Stimulated activated CD8-positive, alpha-beta memory T cell treated with anti-CD3 and anti-CD28 coated beads, Interleukin-15, amount 100 ng/mL, for 4 hours (primary cell): ENCODE measurements at places on chromosomes 4 and X.
A peak's percentile ranks its signal among the peaks of the same experiment; 100 is the strongest.

DNA sequence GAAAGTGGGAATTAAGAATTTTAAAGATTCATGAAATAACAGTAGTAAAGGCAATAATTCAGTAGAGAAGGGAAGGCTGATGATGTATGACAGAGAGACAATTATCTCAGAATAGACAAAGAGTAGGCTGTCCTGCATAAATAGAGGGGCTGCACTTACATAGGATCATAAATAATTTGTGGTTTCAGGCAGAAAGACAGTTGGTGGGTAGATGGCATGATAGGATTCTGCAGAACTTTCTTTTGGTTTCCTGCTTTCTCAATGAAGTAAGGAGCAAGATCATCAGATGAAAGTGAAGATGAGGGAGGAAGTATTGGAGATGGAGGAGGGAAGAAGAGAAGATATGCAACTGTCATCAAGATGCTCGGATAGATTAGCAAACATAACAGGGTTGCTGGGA, 604.9 kb upstream of the ZFP42 start:
- no peak for DNase-seq

GRCh38 chrX:153821066-153821465, 9.3 kb downstream of the PDZD4 start:
- no peak for DNase-seq

GRCh38 chrX:123256378-123256777, 72.3 kb downstream of the GRIA3 start:
- no peak for DNase-seq

DNA sequence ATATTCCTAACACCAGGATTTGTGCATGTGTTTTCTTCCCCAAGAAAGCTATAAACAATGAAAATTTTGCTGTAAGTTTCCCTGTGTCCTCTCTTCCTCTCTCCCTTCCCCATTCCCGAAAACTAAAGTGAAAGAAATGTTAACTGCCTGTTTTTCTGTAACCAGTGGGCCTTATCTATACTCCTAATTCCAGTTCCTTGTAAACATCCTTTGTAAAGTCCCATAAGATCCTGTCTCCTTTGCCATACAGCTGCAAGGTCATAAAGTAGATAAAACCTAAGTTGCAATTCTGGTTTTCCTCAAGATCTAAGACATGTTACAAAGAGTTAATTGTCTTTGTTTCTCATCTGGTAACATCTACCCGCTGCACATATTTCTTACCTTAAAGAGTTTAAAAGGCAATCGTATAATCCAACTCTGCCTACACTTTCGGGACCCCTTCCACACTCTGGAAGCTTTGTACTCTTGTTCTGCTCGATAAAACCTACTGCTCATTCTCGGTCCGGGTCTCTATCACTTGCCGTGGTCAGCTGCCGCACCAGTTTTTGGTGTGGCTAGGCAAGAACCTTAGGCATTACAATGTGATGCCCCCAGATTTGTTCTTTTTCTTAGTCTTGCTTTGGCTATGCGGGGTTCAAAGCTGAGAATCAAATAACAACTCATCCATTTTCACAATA, 20.5 kb downstream of the UGT2B7 start:
- no peak for DNase-seq

- DNase-seq, result no peak
Measured at GRCh38 chr4:36128689-36129088, 115.6 kb downstream of the ARAP2 start.

DNA sequence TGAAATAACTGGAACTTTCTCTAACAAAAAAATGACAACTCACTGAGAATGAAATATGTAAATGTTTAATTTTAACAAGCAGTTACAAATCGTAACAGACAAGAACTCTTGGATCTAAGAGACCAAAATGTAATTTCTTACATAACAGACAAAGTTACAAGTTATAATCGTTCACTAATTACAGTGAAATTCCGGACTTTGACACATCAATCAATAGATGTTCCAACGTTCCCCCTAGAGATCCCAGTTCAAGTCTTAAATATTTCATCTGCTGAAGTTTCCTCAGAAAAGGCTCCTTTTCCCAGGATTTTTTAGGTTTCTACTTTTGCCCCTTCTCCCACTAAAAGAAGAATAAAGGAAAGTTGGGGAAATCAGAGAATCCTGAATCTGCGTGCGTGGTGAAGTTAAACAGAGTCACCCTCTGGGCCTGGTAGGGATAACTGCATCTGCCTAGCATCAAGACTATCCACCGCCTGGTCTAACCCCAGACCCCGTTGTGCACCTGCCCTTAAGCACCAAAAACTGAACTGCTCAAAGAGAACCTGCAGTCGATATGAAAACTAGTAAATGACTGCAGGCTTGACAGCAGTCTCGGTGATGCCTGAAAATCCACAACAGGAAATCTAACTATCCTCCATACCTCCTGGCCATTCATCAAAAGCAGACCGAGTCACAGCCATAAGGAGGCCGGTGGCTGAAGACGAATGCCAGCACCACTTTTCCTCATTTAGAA, 2.3 kb downstream of the IRF2 start:
- no peak for DNase-seq

DNA sequence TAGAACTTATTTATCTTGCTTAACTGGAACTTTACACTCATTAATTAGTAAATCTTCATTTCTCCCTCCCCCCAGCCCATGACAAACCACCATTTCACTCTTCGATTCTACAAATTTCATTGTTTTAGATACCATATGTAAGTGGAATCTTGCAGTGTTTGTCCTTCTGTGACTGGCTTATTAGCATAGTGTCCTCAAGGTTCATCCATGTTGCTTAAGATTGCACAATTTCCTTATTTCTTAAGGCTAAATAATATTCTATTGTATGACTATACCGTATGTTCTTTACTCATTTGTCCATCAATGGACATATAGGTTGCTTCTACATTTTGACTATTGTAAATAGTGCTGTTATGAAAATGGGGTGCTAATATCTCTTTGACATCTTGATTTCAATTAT, 24.5 kb upstream of the RNF212 start:
- no peak for DNase-seq

DNA sequence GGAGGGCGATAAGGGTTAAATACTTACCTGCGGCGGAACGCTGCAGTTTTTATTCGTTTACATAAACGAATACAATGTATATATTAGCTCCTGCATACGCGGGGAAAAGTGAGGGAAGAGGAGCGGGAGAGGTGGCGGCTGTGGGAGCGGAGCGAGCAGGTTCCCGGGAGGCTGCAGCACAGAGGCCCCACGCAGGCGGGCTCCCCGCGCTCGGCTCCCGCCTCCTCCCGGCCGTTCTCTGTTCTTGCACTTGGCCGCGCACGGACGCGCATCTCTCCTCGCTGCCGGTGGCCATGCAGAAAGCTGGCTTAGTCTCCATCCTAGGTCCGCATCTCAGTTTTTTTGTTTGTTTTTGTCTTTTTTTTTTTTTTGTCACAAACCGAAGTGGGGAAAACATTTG, 340.4 kb upstream of the FAT1 start:
- DNase-seq, result no peak

DNA sequence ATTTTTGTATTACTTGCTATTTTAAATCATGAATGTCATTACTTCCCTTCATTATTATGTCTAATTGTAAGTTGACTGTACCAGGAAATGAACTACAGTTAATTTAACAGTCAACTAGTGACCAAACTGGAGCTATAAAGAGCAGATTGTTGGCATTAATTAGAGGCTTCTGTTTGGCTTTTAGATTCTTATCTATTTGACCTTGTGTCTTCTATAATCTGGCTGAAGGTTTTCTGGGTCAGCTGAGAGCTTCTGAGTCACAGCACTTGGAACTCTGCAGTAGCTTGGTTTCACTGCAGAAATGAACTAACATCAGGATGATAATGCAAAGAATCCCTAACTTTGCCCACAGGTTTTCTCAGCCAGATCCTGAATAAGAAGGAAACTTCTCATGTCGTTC, 169.2 kb upstream of the LEF1 start:
- DNase-seq, result no peak

GRCh38 chr4:37650481-37650880, 35.7 kb downstream of the RELL1 start:
- DNase-seq, result no peak

DNA sequence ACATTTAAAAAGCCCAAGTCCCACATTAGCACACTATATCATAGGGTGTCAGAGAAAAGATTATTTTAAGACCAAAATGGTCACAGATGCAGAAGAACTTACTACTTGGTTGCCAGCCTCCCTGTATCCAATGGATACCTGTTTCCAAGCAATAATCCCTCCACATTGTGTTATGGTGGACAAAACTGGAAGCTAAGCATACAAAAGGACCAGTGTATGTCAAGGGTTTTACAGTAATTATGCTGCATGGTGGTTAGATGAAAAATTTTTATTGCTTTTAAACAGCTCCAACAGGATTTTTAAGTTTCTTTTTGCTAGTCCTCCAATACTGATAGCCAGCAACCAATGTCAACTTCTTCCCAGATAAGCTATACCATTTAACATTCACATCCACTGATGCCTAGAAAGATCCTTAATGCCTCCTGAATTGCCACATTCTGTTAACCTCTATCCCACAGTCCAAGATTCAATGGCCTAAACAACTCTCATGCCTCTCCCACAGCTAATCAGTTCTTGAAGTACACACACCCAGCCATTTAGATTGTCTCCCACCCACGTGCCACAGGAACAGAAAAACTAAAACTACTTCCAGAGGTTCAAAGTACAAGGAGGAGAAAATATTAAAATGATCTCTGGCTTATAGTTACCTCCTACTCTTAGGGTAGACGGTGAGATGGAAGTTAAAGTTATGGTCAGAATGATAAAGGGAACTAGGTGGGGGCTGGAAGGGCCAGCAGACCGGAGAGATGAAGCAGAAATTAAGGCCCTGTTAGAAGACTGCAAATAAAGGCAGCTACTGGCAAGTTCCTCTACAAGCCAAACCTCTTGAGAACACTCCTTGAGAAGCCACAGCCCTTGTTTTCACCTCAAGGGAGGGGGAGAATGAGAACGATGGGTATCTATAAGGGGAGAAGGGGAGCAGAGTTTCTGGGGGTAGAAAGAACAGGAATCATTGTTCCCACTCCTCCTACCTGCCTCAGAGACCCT, 5.5 kb downstream of the MED14 start:
- no peak for DNase-seq

DNA sequence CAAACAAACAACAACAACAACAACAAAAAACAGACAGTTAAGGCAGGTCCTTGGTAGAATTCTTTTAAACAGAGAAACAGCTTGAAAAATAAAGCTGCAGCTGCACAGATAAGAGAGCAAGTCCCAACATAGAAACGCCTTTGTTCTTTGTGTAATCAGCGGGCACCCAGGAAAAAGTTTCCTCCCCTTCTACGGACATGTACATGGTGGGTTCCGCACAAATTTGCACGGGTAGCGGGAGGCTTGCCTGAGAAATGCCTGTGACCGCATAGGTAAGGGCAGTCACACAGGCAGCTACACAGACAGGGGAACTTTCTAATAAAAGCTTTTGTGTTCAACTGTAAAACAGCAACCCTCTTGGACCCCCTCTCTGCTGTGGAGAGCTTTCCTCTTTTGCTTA, 25.7 kb upstream of the CT47A1 start:
- no peak for DNase-seq

- no peak for DNase-seq
Measured at GRCh38 chr4:99099311-99099710, 10.7 kb upstream of the ADH5 start.

DNA sequence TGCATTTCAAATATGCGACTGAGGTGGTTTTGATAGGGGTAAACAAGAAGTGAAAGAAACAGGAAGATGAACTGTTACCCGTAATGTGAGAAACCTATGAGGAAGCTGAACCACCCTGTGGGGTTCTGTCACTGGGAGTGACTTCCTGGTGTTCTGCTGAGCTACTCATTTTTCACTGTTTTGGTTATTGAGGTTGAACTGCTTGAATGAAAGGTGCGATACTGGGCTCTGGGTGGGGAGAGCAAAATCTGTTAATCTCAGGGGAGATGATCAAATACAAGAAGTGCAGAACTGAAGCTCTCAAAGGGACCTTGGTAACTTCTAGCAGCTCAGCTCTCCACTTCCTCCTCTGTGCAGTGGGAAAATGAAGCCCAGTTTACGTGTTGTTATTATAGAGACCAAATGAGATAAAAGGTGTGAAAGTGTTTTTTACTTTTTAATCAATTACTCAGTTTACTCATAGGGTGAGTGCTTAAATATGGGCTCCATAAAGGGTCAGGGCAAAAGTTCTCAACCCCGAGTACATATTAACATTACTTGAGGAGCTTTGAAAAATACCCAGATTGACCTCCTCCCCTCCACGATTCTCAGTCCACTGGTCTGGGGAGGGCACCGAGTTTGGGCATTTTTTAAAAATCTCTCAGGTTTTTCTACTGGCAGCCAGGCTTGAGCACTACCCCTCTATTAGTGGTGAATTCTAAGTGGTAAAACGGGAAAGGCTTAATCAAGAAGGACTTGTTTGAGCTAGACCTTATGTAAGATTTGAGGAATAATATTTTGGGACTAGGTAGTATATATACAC, 66.7 kb downstream of the COQ2 start:
- DNase-seq, result peak; percentile 49

DNA sequence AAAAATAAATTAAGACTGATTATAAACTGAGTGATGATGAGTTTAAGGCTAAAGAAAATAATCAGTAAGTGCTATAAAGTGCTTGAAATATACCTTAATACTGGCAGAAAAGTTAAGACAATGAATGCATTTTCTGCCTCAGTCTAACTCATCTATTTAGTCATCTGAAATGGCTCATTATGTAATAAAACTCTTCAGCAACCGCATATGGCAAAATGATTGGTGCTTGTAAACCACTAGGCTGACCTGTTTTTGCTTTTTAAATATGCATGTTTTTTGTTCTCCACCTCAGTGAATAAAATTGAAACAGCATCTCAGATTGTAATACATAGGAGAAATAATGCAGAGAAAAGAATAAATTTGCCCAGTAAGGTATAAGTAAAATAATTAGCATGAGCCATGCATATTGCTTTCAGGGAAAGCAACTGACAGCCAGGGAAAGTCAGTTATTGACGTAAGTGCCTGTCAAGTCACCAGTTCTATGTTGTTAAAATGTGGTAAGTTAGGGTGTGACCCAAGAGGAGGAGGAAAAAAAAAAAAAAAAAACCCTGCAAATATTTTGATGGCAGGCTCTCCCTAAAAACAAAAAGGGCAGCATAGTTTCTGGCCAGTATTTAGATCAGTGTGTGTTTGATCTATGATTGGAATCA, 167.5 kb downstream of the PALLD start:
- no peak for DNase-seq

- DNase-seq, result no peak
Measured at GRCh38 chr4:174494726-174495125, 27.6 kb downstream of the HPGD start.

- DNase-seq, result no peak
Measured at GRCh38 chrX:18833071-18833731, 125.8 kb downstream of the PPEF1 start.

DNA sequence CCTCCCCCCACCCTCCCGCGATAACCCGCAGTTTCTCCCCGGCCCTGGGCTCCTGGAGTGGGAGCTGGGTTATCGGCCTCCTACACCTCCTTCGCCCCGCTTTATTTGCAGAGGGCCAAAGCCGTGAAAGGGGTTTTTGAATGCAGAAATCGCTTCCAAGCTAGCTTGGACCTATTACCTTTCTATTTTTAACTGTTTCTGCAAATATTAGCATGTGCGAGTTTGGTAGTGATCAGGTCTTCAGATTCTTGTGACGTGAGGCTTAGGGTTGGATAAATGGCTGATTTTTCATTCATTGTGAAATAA, 1.3 kb downstream of the USP9X start:
- DNase-seq, result no peak

- DNase-seq, result no peak
Measured at GRCh38 chr4:73197220-73197619, 61.4 kb downstream of the ANKRD17 start.

- DNase-seq, result no peak
Measured at GRCh38 chr4:153542834-153543233, 76.7 kb downstream of the TMEM131L start.

- DNase-seq, result no peak
Measured at GRCh38 chrX:140447150-140447549, 57.7 kb downstream of the SOX3 start.

GRCh38 chrX:153601511-153602110, 2.7 kb upstream of the CCNQ start:
- no peak for DNase-seq
